ENCODE measurements at places on chromosomes 3 and 15.

DNA sequence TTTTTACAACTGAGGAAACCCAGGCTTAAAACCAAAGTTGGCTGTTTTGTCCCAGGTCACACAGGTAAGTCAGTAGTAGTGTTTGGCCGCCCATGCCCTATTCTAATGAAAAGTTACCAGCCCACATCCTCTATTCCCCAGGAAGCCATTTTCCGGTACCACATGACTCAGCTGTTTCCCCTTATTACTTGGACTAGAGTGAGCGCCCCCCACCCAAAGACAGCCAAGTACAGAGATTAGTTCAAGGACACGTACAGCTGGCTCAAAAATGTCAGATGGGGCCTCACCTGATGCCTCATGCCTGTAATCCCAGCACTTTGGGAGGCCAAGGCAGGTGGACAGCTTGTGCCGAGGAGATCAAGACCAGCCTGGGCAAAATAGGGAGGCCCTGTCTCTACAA lies 8.5 kb upstream of the KLHL6 start:
- no peak for DNase-seq

DNA sequence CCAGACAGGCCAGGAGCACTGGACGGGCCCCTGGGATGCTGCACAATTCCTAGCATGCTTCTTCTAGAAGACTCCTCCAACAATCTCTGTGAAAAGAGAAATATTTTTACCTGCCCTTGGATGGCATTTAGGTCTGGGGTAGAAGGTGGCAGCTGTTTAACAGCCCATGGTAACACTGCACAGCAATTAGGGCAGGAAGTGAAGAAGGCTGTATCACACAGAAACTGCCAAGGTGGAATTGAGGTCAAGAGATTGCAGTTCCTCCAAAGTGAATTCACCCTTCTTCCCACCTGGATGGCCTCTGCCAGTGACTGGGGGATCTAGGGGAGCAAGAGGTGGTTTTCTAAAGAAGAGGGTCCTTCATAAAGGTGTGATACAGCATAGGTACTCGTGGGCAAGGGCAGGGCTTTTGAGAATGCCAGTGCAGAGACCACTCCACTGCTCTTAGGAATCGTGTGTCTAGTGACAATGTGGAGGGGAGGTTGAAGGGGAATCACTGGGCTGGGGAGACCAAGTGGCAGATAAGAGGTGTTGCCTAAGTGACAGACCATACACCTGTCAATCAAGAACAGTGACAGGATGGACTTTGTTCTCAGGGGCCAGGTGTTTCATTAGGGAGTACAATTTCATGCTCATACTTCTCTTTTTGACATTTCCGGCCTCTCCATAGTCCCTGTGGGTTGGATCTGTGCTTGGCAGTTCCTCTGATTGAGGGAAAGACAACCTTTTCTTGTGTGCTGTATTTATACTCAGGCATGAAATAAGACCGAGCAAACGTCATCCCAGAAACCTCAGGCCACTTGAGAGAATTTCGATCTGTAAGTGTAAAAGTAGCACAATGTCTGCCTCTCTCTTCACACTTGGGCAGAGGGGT lies 83.5 kb upstream of the BCL6 start:
- DNase-seq = no peak

DNA sequence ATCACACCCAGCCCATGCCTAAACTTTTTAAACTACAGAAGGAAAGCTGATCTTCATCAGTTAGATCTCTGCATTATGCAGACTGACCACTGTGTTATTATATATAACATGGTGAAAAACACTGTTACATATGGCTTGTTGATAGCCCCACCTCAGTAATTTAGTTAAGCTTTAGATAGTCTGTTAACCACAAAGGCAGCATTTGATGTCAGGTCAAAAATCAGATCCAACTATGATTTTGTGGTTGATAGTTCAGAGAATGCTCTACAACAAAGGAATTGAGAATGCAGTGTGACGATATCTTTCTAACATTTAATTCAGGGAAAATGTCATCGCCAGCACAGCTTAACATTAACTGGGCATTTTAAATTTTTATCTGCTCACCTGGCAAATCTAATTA lies 37.7 kb upstream of the LMOD3 start:
- DNase-seq = no peak

DNA sequence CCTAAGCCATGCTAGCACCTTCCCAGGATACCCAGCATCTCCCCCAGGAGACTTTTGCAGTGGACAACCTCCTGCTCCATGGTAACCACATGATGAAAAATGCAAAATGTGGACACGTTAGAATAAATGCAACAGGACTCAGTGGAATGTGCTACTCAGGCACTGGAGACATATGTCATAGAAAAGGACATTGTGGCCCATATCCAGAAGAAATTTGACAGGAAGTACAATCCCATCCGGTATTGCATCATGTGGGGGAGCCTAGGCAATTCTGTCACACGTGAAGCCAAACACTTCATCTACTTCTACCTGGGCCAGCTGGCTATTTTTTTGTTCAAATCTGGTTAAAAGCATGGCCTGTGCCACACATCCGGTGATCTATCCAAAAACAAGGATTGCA lies 227.2 kb upstream of the GPR149 start:
- no peak for DNase-seq

DNA sequence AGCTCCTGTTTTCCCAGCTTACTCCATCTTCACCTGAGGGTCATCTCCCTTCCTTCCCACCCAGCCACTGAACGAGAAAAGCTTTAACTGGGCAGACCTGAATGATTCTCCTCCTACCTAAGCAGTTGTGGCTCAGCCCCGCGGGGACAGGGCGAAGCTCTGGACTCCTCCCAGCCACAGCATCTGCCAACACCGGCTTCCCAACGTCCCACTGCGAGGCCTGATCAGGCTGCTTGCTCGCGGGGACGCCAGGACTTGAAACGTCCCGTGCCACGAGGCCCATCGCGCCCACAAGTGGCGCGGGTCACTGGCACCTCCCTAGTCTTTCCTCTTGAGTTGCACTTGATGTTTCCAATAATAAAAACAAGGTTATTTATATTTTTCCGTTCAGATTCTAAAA lies at the start of gene SPATA16:
SPATA16 (minus strand) TSS at position 250 of the 400 bp plus-strand sequence. CDS start 23,504 bp downstream, outside the sequence.
- DNase-seq = no peak

GRCh38 chr15:63877713-63878271 lies 44.0 kb upstream of the HERC1 start:
- DNase-seq = no peak

GRCh38 chr15:101027920-101028319 lies 108.8 kb downstream of the LRRK1 start:
- DNase-seq = no peak

GRCh38 chr3:58013099-58013498 lies 4.9 kb downstream of the FLNB start:
- DNase-seq = no peak

- no peak for DNase-seq
Measured at GRCh38 chr3:122898298-122898697, 103.4 kb downstream of the SLC49A4 start.

GRCh38 chr15:41630616-41631217 lies 29.5 kb upstream of the MGA start:
- no peak for DNase-seq

GRCh38 chr3:139985576-139985975 lies 50.6 kb downstream of the CLSTN2 start:
- no peak for DNase-seq

- DNase-seq = no peak
Measured at GRCh38 chr3:45673273-45673672, 15.9 kb upstream of the SACM1L start.

GRCh38 chr15:49964061-49964460 lies 155.0 kb downstream of the ATP8B4 start:
- no peak for DNase-seq

DNA sequence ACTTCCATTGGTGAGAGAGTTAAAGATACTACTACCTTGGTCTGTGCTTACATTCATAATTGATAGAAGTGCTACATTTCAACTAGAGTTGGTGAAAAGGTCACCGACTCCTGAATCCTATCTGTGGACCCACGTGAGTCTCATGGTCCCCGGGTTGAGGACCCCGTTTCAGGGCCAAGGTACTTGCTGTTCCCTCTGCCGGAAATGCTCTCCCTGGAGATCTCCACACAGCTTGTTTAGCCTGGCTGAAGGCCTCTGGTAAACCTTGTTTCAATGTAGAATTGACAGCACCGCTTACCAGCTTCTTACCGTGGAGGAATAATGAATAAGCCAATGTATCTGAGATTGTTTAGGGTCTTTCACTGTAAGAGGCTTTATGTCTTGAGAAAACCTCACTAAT lies 226.0 kb upstream of the GOLGA6L4 start:
- no peak for DNase-seq

DNA sequence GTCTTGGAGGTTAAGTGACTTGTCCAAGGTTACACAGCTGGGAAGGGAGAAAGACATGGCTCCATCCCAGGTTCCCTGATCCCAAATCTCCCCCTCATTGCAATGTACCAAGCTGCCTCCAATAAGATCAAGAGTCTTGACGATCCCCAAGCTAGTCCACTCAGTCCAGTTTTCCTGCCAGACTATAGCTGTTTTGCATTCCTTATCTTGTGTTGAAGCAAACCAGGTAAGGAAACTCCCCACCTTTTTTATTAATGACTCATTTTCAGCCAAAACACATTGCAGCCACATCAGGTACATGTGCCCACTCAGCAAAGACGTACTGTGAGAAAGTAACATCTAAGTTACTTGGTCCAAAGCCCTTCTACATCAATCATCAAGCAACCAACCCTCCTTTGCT lies 41.9 kb downstream of the LIPC start:
- DNase-seq = no peak

- no peak for DNase-seq
Measured at GRCh38 chr15:31262143-31262530, 64.5 kb upstream of the KLF13 start.

- DNase-seq = no peak
Measured at GRCh38 chr3:354432-354831, 157.9 kb downstream of the CHL1 start.

DNA sequence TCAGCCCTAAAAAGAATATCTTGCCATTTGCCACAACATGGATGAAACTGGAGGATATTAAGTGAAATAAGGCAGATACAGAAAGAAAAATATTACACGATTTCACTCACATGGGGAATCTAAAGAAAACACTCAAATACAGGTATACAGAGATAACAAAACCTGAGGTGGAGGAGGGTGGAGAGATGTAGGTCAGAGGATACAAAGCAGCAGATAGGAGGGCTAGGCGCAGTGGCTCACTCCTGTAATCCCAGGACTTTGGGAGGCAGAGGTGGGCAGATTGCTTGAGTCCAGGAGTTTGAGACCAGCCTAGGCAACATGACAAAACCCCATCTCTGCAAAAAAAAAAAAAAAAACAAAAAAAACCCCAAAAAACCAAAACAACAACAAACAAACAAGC lies 23.2 kb upstream of the SRPRB start:
- DNase-seq = no peak

DNA sequence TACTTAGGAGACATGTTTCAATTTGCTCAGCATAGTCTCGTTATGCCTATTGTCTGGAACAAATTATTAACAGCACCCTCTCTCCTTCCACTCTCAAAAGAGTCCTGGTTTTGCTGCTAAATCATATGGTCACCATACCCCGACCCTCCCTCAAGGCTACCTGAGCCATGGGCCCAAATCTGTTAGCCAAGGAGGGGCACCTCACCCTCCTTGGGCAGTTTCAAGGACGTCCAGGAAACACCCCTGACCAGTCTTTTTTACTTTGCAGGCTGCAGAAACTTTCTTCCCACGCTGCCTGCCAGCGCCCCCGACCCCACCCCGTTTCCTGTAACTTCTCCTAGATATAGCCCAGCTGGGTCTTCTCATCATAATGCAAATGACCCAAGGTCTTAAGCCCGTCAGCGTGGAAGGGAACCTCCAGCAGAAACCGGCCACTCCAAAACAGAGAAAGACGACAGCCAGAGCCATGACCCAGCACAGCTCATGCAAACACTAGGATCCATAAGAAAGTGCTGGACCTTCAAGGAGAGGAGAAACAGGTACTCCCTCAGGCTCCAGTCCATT lies 62.3 kb downstream of the ADCY5 start:
- DNase-seq = no peak

GRCh38 chr15:51348688-51349087 lies 7.2 kb downstream of the GLDN start:
- DNase-seq = no peak

- DNase-seq = no peak
Measured at GRCh38 chr15:33027306-33028035, 167.0 kb downstream of the FMN1 start.

DNA sequence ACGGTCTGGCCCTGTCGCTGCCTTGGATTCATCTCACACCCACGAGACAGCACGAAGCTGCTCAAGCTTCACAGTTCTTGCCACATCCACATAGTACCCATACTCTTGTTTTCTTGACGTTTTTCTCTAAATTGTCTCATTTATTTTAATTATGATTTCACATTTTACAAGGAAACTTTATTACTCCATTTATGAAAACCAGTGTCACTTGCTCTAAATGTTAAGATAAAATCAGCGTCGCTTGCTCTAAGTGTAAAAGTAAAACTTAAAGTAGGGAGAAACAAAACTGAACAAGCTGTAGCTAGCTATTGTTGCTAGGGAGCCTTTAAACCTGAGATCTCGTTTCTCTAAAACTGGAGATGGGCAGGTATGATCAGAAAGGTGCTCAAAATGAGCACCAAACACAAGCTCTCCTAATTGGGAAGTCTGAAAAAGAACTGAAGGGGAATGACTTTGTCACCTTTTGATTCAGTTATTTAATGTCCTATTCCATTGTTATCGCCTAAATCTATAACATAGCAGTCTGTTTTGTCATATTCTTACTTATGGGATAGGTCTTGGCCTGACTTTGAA lies 680 bp downstream of the IFT122 start:
- DNase-seq = no peak

DNA sequence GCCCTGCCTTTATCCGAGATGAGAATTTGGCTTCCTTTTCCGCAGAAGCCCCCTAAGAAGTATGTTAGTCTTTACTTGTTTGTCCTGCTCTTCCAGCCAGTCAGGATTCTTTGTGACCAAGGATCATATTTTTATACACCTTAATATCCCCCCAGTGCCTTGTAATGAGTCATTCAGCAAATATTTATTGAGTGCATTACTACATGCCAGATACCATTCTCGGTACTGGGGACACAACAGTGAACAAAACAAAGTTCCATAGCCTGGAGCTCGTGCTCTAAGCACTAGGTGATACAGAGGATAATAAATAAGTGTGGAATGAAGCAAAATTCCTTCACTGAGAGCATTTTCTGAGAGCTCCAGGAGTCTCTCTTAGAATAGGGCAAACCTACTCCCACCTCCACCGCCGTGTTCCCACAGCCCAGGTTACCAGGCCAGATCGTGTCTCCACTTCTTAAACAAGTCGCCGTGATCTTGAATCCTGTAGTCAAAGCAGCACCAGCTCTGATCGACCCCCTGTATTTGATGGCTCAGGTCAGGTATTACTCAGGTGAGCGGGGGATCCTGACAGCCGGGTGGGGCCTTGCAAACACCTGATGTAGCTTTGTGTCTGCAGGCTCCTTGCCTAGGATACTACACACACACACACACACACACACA lies 18.5 kb downstream of the TTC21A start:
- DNase-seq = no peak

- no peak for DNase-seq
Measured at GRCh38 chr3:161770484-161771386, 274.1 kb downstream of the OTOL1 start.

DNA sequence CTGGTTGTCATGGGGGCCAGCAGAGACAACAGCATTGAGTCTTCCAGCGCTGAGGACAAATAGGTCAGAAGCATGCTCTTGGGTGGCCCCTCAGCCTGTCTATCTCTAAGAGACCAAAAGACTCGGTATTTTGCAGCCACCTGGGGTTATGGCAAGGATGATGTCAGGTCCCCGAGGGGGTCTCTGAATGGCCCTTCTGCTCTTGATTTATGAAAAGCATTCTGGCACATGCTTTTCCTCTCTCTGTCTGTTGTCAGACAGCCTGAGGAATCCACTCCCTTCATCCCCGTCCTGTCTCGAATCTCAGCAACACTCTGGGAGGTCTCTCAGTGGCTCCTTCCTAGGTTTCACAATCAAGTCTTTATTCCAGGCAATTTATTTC lies 156.6 kb upstream of the RGMA start:
- no peak for DNase-seq

Measured in cortex of kidney (tissue), 1 donor.